MV-4-11 (cell line): ENCODE measurements at places on chromosomes 6 and 20.
A peak's percentile ranks its signal among the peaks of the same experiment; 100 is the strongest.

DNA sequence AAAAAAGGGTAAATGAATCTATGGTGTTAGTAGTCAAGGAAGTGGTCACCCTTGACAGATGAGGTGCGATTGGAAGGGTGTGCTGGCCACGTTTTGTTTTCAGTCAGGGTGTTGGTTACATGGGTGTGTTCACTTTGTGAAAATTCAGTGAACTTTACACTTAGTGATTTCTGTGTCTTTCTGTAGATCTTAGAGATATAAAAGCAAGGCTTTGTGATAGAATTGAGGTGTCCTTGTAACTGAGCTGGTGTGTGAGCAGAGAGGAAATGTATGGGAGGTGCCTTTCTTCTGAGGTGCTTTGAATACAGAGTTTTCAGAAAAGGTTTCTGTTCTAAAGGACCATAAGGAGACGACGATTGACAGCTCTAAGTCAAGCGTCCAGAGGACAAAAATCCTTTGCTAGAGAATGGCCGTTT is 90.5 kb downstream of the SAMD3 start:
- no peak for DNase-seq

DNA sequence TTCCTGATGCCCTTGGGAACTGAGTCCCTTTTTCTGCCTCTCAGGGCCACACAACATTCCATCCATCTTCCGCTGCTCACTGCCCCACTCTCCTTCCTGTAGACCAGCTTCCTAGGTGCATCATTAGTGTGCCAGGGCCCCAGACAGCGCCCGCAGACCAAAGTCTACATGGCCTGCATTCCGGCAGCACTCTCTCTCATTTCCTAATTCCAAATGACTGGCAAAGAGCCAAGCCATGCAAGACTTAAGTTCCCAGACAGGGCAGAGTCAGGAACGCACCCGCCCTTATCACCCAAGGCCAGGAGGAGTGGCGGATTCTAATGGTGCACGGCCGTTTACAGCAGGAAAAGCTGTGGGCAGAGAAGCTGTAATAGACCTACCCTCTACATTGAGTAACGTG is 159.8 kb upstream of the ARID1B start:
- no peak for DNase-seq

GRCh38 chr6:133989525-133989924 is 36.5 kb downstream of the TBPL1 start:
- DNase-seq: no peak

DNA sequence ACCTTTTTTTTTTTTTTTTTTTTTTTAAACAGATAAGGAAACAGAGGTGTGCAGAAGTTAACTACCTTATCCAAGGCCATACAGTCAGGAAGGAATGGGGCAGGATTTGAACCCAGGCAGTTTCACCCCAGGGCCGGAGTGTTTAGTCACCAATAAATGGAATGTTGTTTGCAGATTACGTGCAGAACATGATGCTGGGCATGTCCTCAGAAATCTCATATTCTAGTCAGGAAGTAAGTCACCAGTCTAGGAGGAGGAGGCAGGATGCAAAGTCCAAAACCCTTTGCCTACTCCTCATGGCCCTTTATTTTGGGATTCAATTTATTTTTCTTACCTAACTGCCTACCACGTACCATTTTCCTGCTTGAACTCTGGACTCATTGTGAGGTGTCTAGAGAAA is 57.1 kb upstream of the LRRC1 start:
- DNase-seq: no peak

- peak; percentile 12 for DNase-seq
These were observed 20.9 kb downstream of the UTRN start for GRCh38 chr6:144305985-144306384.

- DNase-seq: no peak
These were observed 98.9 kb downstream of the PSMG4 start for GRCh38 chr6:3357678-3358077.

GRCh38 chr6:14861491-14861943 is 384.4 kb upstream of the JARID2 start:
- DNase-seq: peak; percentile 33

DNA sequence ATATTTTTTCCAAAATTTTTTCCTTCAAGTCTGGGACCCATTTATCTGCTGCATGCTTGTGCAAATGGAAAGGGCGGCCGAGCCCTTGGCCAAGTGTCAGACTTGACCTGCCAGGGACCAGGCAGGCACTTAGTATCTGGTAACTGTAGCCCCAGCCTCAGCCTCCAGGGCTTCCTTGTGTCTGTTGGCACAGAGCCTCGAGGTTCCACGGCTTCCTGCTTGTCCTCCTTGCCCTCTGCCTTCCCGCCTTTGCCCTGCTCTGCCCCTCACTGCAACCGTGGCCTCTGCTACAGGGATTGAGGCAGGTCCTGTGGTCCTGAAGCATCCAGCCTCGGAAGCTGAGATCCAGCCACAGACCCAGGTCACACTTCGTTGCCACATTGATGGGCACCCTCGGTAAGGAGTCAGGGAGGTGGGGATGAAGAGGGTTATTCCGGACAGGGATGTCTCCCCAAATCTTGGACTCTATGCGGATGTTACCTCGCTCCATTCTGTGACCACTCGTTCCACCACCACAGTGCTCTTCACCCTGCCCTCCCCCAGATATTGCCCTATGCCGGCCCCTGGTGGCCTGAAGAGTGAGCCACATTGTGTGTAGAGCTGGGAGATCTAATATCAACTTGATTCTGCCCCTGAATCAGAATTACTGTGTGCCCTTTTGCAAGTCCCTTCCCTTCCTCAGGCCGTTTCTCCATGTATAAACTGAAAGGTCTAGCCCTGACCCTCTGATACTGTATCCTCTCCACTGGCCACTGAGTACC is 41.5 kb upstream of the SRF start:
- DNase-seq: peak; percentile 23
